Stimulated activated CD4-positive, alpha-beta T cell treated with anti-CD3 and anti-CD28 coated beads, Interleukin-12 subunit alpha, Interleukin-12 subunit beta, amount 100 ng/mL, for 48 hours (primary cell): ENCODE measurements at places on chromosomes 12 and 14.

- DNase-seq, result peak; percentile 92
Observed at GRCh38 chr12:110449799-110450497, at the start of gene ARPC3. ARPC3 (minus strand) TSS chr12:110450337; CDS start chr12:110450260, 77 bp downstream.

DNA sequence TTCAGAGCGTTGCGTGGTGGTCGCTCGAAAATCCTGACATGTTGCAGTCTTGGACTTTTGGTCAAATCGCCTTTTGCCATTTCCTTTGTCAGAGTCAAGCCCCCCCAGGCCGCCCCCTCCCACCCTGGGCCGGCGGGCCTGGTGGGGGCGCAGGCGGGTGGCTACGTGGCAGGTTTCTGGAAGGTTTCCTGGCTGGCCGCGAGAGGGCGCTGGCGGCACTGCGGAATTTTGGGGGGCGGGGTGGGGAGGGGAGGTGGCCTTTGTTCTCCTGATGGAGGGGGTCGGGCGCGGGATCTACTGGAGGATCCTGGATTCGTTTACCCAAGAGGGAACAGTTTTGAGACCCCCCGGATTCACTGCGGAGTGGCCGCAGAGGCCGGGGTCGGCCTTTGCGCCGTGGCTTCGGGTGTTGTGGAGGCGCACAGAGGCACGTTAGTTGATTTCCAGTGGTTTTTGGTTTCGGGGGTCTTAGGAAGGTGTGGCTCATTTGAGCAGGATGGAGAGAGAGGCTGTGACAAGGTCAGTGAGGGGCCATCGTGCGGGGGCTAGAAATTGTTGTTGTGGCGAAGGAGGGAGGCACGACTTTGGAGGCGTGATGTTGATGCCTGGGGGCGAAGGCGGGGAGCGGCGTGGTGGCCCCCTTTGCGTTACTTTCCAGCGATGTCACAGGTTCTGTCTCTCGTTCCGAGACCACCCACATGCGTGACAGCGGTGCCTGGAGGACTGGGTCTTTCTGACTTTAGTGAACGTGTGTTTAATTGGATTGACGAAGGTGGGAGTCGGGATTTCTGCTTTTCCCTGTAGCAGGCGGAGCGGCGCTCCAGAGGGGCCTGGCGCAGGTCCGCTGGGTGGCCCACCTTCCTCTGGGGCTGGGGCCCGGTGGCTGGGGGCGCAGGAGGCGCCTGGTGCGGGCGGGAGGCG lies 1.4 kb downstream of the MEG3 start:
- no peak for DNase-seq

GRCh38 chr12:132422381-132423043 lies 67.4 kb upstream of the FBRSL1 start:
- no peak for DNase-seq

DNA sequence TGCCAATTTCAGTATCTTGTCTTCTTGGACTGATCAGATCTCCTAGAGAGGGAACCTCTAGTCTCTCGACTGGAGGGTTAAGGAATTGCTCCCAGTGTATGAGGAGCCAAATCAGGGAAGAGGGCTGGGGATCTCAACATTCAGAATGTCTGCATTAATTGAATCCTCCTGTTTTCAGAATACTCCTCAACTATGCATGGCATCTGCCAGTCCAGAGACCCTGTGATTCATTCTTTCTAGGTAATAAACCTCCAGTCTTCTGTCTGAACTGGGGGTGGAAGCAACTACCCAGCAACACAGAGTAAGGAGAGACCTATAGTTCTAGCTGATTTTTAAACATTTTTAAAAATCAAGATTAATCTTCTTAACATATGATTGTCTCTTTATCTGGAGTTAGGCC lies 92.7 kb downstream of the AKAP6 start:
- DNase-seq, result no peak

- DNase-seq, result no peak
Observed at GRCh38 chr14:22671622-22672021, 27.5 kb upstream of the OR6J1 start.

DNA sequence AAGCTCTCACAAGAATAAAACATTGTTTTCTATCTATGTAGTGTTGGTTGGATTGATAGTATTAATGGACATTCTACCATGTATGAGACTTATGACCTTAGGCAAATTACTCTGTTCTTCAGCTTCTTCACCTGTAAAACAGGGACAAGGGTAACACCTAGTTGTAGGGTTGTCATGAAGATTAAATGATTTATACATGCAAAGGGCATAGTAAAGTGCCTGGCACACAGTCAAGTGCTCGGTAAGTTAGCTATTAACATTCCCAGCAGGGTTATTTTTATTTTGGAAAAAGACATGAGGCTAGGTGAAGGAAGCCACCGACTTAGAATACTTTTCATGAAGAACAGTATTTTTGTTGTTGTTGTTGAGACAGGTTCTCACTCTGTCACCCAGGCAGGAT lies 71.2 kb upstream of the PLXNC1 start:
- no peak for DNase-seq

DNA sequence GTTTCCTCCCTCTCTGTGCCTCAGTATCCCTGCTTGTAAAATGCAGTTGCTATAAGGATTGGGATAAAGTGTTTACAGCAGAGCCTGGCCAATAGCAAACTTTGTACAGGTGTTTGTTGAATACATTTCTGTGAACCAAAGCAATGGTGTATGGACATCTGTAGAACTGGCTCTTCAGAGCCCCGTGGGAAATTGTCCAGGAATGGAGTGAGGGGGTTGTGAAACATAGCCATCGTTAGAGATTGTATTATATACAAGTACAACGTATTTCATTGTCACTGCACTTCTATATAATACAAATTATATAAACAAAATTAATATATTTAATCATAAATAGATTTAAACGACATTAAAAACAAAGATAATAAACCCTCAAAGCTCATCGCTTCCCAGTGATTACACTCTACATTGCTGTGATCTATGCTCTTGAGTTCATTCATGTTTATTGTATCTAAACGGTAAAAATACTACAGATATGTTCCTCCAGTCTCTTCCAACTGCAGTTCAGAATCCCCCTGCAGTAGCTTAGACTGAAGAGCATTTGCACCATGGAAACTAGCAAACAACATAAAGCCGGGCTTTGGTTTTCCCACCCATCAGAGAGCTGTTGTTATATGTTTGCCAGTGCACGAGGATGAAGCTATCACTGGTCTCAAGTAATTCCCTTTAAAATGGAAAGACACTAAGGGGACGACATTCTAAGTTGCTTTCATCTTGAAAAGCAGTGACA lies 216.7 kb downstream of the TMEM132C start:
- DNase-seq, result no peak

- DNase-seq, result no peak
Observed at GRCh38 chr14:77113644-77114043, 15.6 kb downstream of the CIPC start.

DNA sequence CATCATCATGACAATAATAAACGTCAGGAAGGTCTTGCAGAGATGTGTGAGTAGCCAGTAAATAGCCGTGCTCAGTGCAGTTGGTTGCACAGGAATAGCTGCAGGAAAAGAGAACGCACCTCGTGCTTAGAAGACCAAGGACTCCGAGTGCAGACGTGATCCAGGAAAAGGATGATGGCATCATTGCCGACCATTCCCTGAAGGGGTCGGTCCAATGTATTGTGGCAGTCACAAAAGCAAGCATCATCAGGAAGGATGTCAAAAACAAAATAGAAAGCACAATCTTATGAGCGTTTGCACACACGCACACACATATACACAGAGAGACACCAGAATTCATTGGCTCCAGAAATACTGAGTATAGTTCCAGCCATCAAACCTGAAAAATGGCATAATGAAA lies 12.8 kb downstream of the DUSP6 start:
- DNase-seq, result no peak

DNA sequence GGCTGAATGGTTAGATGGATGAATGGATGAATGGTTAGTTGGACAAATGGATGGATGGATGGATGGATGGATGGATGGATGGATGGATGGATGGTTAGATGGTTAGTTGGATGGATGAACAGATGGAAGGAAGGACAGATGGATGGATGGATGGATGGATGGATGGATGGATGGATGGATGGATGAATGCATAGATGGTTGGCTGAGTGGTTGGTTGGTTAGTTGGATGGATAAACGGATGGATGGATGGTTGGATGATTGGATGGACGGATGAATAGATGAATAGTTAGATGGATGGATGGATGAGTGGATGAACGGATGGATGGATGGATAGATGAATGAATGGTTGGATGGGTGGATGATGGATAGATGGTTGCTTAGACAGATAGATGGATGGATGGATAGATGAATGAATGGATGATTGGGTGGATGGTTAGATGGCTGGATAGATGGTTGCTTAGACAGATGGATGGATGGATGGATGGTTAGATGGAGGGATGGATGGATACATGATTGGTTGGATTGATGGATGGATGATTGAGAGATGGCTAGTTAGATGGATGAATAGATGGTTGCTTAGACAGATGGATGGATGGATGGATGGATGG lies 48.8 kb upstream of the HSPB8 start:
- no peak for DNase-seq

GRCh38 chr14:32654106-32654505 lies 284.6 kb upstream of the NPAS3 start:
- no peak for DNase-seq

GRCh38 chr12:5626151-5626550 lies 194.2 kb downstream of the NTF3 start:
- no peak for DNase-seq

DNA sequence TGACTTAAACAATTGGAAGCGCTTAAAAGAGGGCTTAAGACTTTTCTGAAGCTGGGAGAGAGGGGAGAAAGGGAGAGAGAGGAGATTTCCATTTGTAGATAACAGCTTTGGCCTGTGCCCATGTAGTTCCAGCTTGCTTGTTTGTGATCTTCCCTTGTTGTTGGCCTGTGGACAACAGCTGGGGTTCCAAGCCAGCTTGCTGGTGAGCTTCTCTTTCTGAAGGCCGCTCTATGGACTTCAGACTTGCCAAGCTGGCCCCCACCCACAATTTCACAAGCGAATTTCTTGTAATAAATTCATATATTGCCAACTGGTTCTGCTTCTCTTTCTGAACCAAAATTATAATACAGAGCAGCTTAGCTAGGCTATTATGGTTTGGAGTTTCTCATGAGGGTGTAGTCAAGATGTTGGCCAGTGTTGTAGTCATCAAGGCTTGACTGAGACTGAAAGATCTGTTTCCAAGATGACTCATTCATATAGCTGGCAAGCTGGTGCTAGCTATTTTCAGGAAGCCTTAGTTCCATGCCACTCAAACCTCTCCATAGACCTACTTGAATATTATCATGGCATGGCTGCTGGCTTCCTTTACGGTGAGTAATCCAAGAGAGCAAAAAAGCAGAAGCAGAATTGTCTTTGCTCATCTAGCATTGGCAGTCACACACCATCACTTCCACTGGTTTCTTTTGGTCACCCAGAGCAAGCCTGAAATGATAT lies 89.4 kb downstream of the ATP23 start:
- no peak for DNase-seq

DNA sequence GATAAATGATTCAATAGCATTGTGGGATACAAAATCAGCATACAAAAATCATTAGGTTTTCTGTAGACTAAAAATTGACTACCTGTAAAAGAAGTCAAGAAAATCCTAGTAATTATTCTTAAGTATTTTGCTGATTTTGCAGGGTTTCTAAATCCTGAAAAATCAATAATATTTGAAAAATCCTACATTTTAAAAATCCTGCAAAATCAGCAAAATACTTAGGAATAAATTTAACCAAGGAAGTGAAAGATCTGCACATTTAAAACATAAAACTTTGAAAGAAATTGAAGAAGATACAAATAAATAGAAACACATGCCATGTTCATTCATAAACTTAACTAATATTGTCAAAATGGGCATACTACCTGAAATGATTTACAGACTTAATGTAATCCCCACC lies 517.7 kb downstream of the RERGL start:
- DNase-seq, result no peak

DNA sequence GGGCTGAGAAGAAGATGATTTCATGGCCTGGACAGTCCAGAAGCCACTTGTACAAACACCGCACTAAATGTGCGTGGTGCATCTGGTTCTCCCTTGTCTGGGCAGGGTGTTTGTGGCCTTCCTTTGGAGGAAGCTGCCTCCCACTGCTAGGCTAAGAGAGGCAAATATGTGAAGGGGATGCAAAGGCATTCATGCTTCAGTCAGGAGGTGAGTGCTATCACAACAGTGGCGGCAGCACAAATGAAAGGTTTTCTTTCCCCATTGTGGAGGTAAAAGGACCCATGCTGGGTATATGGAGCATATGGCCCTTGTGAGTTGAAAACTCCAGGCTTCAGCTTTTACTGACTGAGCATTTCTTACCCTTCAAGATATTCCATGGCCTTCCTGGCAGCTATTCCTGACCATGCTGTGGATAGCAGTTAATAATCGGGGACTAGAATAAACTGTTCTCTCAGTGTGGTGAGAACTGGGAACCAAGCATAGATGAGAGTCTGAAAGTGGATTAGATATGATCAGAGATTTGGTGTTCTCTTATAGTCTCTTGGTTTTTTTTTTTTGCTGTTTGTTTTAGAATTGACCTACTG lies 69.9 kb downstream of the MYRFL start:
- no peak for DNase-seq

- DNase-seq, result no peak
Observed at GRCh38 chr14:55926007-55926406, 192.2 kb upstream of the PELI2 start.

DNA sequence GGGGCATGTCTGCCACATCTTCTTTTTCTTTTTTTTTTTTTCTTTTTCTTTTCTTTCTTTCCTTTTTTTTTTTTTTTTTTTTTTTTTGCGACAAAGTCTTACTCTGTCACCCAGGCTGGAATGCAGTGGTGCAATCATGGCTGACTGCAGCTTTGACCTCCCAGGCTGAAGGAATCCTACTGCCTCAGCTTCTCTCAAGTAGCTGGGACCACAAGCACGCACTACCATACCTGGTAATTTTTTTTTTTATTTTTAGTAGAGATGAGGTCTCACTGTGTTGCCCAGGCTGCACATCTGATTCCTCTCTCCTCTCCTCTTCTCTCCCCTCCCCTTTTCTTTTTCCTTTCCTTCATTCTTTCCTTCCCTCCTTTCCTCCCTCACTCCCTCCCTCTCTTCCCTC lies 18.5 kb downstream of the SLC15A5 start:
- no peak for DNase-seq

GRCh38 chr14:94903338-94903737 lies 133.4 kb upstream of the GSC start:
- no peak for DNase-seq

DNA sequence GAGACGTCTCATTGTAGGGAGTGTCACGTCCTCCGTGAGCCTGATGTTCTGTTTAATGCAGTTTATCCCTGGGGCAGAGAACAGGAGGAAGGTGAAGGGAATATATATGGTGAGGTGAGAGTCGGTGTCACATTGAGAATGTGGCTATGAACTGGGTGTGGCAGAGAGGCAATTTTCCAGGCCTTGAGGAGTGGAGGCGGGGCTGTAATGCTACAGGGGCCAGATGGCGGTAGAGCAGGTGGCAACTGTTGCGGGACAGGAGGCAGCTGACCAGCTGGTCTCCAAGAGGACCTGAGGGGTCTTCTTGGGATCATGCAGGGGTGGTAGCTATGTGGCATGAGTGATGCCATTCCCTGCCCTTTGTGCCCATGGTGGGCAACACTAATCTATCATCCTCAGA lies 59.6 kb downstream of the CACNA1C start:
- DNase-seq, result no peak
